Lung microvascular endothelial cell (primary cell): ENCODE measurements at places on chromosomes 13 and 19.
A peak's percentile ranks its signal among the peaks of the same experiment; 100 is the strongest.

DNA sequence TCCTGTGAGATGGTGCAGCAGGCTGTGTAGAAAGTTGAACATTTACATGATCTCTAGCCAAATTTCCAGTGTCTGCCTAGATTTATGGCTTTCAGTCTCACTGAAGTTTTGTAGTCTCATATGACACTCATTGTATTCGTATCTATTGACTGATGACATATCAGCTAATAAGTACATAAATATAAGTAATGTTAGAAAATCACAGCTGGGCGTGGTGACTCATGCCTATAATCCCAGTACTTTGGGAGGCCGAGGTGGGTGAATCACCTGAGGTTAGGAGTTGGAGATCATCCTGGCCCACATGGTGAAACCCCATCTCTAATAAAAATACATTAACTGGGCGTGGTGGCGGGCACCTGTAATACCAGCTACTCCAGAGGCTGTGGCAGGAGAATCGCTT lies 54.7 kb upstream of the HTR2A start:
- DNase-seq = no peak

GRCh38 chr19:29247872-29248271 lies 34.9 kb upstream of the UQCRFS1 start:
- DNase-seq = no peak

DNA sequence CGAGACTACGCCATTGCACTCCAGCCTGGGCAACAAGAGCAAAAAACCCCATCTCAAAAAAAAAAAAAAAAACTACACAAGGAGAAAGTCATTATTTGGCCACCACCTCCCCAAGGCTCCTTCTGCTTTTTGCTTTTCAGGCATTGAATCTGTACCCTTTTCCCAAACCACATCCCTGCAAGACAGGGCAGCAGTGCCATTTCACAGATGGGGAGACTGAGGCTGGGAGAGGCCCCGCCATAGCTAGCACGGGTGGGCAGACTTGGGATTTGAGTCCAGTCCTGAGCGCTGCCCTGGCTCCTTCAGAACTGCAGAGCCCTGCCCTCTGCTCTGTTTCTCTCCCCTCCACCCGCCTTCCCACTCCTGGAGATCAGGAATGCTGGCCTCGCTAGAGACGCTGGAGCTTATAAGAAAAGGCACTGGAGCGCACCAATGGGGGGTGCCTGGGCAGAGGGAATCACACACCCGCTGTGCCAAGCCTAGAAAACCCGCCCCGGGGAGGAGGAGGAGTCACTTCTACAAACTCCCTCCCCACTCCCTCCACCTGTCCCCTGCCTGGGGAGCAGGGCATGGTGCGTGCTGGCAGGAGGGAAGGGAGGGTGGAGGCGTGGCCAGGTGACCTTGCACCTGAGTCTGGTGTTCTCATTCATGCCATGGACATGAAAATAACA lies 17.6 kb downstream of the TJP3 start:
- no peak for DNase-seq

DNA sequence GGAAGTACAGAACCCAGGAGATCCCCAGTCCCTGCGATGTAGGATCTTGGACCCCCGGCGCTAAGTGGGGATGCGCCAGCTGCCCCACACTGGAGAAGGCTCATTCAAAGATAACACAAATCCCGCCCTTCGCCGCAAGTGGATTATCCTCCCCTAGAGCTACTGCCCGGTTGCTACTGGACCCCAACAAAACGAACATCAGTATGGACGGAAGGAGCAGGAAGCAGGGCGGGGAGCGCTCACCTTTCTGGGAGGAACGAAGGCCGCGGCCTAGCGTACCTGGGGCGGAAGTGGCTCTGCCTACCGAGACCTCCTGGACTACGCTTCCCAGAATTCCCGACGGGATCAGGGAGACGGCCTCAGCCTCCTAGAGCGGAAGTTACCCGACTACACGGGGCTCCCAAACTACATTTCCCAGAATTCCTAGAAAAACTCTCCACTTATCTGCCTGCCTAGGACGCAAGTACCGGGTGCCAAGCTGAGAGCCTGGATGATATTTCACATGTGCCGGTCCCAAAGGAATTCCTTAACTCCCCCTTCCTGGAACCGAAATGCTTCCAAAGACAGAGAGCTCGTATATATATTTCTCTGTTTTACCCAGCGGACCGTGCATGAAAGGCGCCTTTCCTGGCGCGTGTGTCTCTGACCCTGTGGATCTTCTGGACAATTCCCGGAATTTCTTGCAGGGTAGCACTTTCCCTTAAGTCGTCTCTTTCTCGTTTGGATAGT lies at the start of gene ZNF112:
ZNF112 (minus strand) TSS at position 298 of the 729 bp plus-strand sequence. CDS start 16,141 bp downstream, outside the sequence.
- peak; percentile 91 for DNase-seq

DNA sequence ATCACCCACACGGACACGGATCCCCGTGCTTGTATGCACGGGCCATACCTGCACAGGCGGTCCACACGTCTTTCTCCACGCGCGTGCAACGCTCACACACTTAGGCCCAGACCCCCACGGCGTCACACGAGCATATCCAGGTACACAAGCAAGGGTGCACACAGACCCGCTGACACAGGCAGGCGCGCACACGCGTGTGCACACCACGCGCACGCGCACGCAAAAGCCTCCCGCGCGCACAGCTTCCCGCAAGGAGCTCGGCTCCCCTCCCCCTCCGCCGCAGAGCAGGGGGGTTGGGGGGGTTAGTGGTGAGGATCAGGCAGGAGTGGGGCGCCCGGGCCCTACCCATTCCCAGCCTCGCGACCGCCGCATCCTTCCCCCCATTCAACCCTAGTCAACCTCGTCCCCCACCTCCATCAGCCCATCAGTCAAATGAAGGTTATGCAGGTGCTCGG lies 407 bp downstream of the RAB3A start:
- peak; percentile 29 for DNase-seq

GRCh38 chr13:74191410-74191809 lies 57.2 kb upstream of the KLF12 start:
- DNase-seq = no peak

DNA sequence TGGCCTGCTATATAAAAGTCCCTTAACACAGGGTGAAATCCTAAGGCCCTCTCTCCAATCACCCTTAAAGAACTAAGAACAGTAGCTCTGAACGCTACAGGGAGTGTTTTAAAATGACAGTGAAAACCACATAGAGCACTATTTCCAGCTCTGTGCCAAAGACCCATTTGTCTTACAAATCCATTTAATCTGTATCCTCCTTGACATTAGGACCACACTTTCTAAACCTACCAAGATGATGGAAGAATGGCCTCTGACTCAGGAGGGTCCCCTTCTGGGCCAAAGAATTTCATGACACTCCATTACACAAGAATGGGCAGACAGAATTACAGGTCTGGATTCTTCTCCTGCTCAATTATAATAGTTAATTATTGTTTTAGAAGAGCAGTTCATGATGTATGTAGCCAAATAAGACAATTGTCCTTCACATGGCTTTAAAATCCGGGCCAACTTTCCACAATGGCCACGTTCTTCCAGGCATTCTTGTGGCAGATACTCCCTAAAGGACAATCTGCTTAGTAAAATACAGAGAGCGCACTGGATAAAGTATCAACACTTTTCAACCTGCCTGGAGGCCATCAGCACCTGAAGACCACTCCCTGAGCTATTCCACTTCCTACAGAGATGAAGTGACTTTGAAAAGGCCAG lies 61.0 kb downstream of the STK24 start:
- DNase-seq = no peak

DNA sequence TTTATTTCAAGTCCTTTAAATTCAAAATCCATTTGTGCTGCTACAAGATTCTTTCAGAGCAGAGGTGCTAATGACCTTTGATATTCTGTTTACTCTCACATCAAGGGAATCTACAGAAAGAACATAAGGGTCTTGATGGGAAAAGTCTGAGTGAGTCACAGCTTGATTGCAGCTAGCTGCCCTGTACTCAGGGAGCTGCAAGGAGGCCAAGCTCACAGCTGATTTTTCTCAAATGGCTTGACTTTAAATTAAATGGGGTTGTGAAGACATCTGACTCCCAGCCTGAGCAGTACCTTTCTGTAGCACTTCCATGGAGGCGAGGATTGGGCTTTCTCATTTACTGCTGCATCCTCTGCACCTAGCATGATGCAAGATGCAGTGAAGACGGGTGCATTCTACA lies 62.5 kb downstream of the RAP2A start:
- no peak for DNase-seq

- no peak for DNase-seq
Measured at GRCh38 chr13:67036699-67037457, 193.3 kb downstream of the PCDH9 start.

DNA sequence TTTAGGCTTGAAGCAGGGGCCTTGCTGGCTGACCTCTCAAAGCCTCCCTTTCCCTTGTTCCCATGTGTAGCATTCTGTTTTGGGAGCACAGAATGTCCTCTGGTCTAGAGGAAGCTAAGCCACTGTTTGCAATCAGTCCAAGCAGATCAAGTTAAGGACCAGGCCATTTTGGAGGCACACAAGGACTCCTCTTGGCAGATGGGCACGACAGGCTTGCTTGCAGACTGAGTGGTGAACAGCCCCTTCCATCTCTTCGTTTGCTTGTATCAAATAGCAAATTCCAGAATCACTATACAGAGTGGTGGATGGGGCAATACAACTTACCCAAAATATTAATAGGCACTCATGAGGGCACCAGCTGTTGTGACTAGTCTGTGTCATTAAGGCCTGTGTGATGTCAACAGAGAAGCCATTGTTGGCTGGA lies 215.5 kb upstream of the SERP2 start:
- no peak for DNase-seq

GRCh38 chr13:30744056-30744680 lies 8.8 kb downstream of the ALOX5AP start:
- no peak for DNase-seq

- no peak for DNase-seq
Measured at GRCh38 chr19:53892301-53892980, 10.4 kb downstream of the PRKCG start.

GRCh38 chr19:55688422-55689218 lies 13.6 kb downstream of the EPN1 start:
- DNase-seq = no peak

DNA sequence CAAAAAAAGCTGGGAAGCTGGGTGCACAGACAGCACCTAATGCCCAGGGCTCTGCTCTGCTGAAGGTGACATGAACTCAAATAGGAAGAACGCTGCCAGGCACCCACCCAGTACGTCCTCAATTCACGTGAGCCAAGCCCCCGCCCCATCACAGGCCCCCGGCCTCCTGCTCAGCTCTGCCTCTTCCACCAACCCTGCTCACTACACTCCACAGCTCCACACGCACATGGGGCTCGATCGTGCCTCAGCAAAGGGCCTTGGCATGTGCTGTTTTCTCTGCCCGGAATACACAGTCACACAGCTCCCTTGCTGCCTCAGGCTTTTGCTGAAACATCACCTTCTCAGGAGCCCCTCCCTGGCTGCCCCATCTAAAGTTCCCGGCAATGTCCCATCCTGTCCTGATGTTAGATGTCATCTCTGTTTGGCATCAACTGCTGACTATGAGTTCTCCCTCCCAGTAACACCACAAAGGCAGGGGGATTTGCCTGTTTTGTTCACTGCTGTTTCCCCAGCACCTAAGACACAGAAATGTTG lies 2.3 kb downstream of the ATP13A1 start:
- DNase-seq = no peak

DNA sequence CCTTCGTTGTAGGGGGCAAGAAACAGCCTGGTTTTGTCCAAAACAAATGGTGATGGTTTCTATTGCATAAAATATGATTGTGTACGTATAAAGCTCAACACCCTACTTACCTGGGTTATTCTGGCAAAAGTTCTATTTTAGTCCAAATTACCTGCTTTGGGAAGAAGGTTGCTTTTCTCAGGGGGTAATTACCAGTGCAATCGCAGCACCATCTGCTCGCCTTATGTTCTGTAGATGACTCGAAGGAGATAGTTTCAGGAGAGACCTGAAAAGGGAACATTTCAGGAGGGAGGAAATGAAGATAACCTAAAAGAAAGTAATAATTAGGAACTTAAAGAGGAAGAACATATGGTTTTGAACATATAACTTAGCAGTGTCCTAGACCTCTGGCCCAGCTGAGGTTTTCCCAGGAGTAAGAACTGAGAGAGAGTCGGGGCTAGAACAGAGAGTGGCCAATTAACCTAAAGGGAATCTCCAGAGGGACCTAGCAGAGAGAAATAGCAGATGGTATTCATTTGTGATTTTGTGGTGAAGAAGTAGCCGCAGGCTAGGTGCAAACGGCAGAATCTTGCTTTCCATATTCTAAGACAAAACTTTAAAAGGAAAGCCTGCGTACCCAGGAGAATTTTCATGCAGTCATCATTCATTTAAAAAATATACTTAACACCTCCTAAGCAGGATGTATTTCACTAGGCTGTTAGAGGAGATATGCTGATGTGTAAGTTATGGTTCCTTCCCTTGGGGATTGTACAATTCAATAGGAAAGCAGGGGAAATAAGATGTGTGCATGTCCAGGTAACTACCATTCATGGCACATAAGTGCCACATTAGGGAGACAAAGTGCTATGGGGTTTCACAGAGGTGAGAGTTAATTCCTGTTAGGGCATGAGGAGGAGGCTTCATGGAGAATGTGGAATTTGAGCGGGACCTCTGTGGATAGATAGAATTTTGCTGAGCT lies 113.0 kb upstream of the SLC10A2 start:
- no peak for DNase-seq

DNA sequence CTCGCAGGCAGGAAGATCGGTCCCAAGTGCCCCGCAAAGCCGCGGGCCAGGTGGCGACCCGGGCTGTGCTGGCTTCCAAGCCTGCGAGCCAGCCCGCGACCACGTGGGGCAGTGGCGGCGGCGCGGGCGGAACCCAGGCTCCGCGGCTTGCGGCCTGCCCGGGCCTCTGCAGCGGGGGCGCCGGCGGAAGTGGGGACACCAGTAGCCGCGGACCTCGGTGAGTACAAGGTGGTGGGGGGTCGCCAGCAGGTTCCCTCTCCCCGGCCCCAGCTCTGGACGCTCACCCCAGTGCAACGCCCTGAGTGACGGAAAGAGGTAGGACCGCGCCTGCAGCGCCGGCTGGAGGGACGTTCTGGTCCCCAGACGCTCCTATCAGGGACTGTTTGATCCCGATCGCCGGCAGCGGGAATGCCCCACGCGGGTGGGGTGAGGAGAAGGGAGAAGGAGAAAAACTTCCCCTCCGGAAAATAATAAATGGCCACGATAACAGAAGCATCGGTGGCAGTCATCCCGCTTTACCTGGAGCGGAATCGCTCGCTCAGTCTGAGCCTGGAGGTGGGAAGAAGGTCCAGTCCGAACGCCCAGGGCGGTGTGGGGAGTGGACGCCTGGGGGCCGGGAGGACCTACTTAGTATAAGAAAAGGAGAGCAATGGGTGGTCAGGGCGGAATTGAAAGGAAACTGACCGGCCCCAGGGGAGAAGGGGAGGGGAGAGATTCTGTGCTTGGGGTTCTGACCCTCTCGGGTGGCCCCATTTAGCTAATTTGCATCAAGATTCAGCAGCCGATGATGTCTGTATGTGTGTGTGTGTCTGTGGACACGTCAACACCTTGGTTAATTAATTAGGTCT lies at the start of gene GEMIN7:
GEMIN7 (plus strand) TSS at position 198 of the 848 bp plus-strand sequence. CDS start 10,855 bp downstream, outside the sequence.
- DNase-seq = peak; percentile 88

- no peak for DNase-seq
Measured at GRCh38 chr13:47484548-47484947, 516.5 kb downstream of the SUCLA2 start.
